ENCODE measurements at places on chromosomes 11 and 22. TPM values are rescaled to one million over a fixed set of nuclear protein-coding genes. Genes with fewer than 3 reads are reported as not detected.

The SCUBE1 gene
- 17.4 TPM for total RNA-seq

The OR8D4 gene
- total RNA-seq, result not detected

The CELSR1 gene
- total RNA-seq, result 12.3 TPM

The INPP5J gene
- 2.7 TPM for total RNA-seq

All from camera-type eye (tissue), 1 donor.